ENCODE measurements at places on chromosomes 2 and 18.

DNA sequence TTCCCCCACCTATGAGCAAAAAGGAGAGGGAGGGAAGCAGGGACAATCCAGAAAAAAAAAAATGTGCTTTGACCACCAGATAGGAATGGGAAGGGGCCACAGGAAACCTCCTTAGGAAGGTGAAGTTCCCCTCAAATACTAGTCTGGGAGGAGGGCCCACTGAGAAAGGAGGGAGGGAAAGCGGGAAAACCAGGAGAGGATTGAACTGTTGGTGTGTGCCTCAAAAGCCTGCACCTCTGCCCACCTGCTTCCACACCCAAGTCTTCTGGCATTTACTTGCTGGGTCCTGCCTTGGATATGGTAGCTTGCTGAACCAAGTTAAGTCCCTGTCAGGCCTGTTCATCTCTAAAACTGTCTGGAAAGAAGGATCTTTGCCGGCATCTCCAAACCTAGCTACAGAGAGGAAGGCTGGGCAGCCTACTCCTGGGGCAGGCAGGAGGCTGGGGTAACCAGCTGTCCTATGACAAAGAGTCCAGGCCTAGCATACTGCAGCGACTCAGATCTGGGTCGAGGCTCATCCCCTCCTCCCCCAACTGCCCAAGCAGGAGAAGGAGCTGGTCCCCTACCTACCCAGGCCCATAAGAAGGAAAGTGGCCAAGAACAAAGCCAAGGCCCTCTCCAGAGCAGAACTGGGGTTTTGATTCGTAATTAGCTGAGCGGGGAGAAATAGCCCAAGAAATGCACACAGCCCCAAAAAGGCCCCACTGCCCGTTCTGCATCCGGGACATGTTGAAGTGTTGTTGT is 3.0 kb downstream of the EN1 start:
- no peak for DNase-seq

GRCh38 chr2:68230241-68231060 is 21.9 kb downstream of the PPP3R1 start:
- DNase-seq: no peak

DNA sequence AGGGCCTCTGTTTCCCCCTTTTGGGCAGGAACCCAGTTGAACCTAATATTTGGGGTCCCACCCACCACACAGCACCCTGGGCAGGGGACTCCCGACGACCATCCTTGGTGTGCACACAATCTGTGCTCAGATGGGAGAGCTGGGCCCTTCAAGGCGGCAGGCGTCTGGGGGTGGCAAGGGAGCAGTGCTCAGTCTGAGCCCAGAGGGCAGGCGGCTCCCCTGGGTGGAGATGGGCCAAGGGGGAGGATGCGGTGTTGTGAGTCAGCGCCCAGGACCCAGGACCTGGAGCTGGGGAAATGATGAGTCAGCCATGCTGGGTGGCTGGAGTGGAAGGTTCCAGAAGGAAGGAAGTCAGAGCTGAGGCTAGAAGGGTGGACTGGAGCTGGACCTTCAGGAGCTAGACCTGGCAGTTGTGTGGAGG is 3.8 kb downstream of the PROM2 start:
- DNase-seq: no peak

DNA sequence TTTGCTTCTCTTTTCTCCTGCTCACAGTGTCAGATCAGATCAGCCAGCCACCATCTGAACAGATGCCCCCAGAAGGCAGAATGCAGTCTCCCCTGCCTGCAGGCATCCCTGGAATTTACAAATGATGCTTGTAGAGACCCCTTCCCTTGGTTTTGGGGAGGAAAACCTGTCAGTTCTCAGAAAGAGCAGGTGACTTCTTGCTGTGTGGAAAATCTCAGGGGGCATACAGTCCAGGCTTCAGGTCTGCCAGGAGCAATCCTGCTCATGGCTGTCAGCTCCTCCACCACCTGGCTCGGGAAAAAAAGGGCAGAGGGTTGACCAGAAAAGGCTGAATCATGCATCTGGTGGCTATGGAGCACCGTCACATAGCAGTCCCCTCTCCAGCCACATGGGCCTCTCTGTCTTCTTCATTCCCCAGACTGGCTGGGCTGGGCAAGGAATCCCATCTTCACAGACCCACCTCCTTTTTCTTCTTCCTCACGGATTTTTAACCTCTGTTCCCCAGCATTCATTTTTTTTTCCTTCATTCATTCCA is 107.0 kb downstream of the KCNF1 start:
- DNase-seq: no peak

DNA sequence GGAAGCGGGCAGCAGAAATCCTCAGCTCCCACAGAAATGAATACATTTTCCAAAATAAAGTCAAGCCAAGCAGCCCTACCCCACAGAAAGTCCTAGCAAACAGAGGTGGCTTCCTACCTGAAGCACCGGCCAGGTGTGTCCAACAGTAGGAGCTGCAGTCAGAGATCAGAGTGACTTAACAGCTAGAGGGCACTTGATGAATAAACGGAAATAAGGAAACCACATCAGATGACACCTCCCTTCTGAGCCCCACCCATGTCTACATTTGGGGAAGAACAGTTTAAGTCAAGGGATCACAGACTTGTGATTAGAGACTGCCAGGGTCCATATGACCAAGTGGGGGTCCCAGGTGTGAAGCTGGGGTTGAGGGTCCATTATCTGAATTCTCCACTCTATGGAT is at the start of gene CXCR1:
TSS of gene CXCR1 (minus strand) at position 172 of the 400 bp plus-strand sequence. CDS start 1,751 bp downstream, outside the sequence.
- DNase-seq: no peak

- DNase-seq: no peak
Measured at GRCh38 chr18:48260237-48260636, 148.9 kb downstream of the ZBTB7C start.

DNA sequence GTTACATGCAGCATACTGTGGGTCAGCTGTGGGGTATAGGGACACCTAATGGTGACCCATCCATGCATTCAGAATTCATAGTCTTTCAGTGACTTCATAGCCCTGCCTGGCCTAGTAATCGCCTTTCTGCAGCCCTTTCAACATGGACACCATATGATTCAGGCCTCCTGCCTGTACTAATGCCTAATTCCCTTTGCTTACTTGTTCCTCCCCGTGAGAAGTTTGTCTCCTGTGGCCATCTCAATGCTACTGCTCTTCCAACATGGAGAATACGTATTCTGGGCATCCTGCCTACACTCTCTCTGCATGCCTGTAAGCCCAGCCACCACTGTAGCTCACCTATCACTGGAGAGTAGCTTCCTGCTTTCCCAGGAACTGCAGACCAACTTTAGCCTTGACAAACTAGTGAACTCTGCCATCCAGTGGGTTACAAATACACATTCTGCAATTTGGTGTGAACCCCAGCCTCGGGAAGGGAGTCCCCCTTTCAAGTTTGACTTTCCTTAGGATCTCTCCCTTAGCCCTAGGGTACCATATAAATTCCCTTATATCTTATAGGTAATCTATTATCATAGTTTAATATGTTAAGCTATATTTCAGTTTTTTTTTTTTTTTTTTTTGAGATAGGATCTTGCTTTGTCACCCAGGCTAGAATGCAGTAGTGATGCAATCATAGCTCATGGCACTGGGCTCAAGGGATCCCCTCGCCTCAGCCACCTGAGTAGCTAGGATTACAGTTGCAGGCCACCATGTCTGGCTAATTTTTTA is 22.3 kb downstream of the M1AP start:
- no peak for DNase-seq

- DNase-seq: no peak
Measured at GRCh38 chr18:47418746-47419145, 167.3 kb upstream of the SKOR2 start.

DNA sequence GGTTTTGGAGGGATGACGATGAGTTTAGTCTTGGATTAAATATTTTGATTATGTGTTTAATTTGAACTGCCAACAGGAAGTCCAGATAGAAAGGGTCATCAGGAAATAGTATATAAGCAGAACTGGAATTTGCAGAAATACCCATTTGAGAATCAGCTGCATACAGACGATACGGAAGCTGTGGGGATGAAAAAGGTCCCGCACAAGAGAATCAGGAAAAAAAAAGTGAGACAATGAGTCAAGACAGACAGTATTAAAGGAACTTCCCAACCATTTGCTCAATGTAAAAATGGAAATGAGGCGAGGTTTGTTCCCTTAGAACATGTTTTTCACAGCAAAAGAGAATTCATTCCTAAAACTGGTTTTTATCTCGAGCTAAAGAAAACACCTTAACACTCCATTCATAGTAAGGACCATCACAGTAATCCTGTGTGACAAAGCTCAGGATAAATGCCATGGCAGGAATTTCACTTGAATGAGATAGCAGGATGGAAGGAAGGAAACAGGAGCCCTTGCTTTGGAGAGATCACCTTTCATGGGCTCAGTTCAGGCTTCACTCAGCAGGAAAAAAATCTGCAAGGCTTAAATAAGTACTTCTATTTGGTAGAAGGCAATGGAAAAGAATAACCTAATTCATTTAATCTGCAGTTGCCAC is 29.3 kb downstream of the BCL2 start:
- DNase-seq: no peak

DNA sequence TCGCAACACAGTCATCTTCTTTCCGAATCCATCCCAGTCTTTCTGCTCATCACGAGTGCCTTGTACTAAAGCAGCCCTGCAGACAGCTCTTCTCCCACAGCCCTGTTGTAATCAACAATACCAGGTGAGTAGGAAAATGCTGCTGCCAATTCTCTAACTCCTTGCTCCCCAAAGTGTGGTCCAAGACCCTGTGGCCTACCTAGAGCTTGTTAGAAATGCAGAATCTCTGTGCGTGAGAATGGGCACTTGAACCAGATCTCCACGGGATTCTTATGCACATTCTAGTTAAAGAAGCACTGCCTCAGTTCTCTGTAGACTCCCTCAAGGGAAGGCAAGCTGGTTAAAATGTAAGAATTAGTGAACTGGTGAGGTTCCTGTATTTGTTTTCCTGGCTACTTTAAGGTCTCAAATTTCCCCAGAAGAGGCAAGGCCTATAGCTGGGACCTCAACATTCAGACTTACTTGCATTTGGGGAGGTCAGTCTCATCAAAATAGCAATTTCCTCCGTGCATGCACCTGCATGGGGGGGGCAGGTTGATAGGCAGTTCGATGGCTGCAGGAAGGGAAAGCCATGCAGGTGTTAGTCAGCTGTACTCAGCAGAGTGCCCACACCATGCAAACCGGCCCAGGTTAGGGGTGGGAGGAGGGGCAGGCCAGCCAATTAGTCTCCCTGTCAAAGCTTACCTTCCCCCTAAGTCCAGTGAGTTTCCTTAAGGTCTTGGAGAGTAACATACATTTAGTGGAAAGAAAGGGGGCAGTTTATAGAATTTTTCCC is 70.8 kb downstream of the DHRS9 start:
- no peak for DNase-seq

- no peak for DNase-seq
Measured at GRCh38 chr2:155250800-155251199, 552.3 kb downstream of the KCNJ3 start.

GRCh38 chr2:88110830-88111229 is 17.0 kb downstream of the FABP1 start:
- DNase-seq: no peak

- no peak for DNase-seq
Measured at GRCh38 chr18:78792094-78792493, 187.5 kb upstream of the SALL3 start.

DNA sequence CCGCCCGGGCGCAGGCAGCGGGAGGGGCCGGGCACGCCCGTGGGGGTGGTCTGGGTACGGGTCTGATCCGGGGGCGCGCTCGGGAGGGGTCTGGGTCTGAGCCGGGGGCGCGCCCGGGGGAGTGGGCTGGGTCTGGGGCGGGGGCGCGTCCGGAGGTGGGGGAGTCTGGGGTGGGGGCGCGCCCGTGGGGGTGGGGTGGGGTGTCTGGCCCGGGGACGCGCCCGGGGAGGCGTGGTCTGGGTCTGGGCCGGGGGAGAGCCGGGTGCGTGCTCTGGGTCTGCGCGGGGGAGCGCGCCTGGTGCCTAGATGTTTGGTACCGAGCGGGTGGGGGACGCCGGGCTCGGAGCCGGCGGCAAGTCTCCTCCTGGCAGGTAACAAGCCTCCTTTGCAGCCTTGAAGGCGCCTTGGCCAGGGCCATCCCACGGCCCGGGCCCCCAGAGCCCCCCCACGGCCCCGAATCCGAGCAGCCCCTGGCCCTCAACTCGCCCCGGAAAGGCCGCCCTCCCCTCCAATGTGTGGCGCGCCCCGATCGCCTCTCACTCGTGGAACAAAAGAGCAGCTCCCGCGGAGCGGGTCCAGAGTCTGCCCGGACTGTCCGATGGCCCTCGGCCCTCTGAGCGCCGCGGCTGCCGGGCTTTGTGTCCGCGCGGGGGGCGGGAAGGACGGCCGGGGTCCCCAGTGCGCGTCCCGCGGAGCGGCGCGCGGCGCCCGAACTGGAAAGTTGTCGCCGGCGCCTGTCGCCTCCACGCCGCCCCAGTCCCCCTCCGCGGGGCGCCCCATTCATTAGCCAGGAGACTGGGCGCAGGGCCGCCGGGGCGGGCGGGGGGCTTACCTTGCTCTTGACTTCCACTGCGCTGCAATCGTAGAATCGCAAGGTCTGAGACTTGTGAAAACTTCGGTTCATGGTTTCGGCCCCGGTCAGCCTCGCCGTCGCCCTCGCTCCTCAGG is 595 bp downstream of the PARD6G start:
- no peak for DNase-seq

GRCh38 chr2:205424326-205424725 is 258.0 kb upstream of the NRP2 start:
- no peak for DNase-seq

DNA sequence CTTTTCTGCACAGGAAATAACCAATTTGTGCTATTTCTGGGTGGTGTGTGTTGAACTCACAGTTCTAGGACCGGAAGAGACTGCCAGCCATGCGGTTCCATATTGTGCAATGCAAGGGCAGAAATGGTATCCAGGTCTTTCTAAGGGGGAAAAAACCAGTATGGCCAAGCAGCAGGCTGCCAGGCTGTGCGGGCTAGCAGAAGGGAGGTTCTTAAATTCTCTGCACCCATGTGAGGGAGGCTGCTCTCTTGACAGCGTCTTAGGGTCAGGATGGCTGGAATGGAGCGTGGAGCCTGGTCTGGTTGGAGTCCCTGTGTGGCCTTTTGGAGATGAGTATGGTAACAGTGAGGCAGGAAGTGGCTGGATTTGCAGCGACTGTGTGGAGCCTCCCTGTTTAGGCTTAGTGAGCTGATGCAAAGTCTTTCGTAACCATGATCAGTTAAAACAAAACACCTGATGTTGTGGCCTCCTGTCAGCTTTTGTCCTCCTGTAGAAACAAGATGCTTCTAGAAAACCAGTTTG is 52.6 kb downstream of the NCK2 start:
- DNase-seq: no peak

DNA sequence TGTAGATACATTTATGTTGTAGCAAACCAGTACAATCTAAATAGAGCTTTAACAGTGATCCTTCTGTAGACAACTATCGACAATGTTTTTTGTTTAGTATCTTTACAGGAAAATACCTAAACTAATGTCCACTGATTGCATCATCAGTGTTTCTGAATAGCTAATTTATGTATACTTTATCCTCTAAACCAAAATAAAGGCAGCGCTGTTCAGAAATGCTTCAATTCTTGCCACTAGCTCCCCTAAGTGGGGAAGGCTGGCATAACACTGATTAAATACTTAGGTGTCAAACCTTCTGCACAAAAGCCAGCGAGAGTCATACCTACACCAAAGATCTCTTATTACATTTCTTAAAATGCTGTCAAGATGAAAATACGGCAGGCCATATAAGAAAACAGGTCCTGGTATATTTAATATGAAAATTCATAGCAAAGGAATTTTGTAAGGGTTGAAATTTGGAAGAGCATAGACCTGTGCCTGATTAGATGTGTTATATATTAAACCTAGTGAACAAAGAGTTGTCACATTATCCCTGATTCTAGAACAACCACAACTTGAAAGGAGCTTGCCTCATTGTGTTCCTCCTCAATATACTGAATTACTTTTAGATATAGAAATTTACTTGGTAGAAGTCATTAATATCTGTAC is 1693.4 kb upstream of the SLC39A10 start:
- DNase-seq: peak; percentile 29
